Calu3 (cell line): ENCODE measurements at places on chromosomes 5 and 9. TPM values are rescaled to one million over a fixed set of nuclear protein-coding genes. Genes with fewer than 3 reads are reported as not detected.

Gene OLFML2A
- 0.88 and 0.99 TPM in 2 replicates for total RNA-seq

Gene PDLIM7
- total RNA-seq: 400 and 420 TPM in 2 replicates

Gene TESK1
- total RNA-seq: 20.9 and 24.6 TPM in 2 replicates

Gene MLANA
- total RNA-seq: not detected in 2 replicates

Gene DDX41
- total RNA-seq: 101 and 132 TPM in 2 replicates

Gene CSNK1G3
- 48.2 and 57.5 TPM in 2 replicates for total RNA-seq

Gene NDUFS6
- 42.5 and 44.7 TPM in 2 replicates for total RNA-seq

GRCh38 chr5:165130656-165131055 lies 1625.2 kb downstream of the MAT2B start:
- H3K27me3 ChIP-seq: no peaks in the 10 kb centered on the region
- no peaks in the 10 kb centered on the region for H3K36me3 ChIP-seq
- H3K4me1 ChIP-seq: no peaks in the 10 kb centered on the region

DNA sequence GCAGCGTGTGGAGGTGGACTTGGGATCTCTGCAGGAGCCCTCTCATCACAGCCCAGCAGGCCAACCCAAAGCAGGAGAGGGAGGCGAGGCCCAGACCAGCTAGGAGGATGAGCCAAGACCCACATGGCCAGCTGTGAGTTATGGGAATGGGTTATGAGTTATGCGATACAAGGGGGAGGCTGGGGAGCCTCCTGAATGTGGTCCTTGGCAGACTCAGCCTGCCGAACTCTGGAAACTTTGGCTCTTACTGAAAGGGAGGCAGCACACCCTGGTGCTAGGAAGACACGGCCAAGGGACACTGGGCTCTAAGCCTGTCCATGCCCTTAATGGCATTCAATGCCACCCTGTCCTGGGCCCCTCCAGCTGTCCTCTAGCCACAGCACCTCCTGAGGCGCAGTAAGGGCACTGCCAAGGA lies 7.7 kb upstream of the VAV2 start:
- H3K4me1 ChIP-seq: peaks cover 7% of the 10 kb centered on the region
- H3K27ac ChIP-seq: no peak overlapping the region
- H3K4me3 ChIP-seq: no peak overlapping the region

DNA sequence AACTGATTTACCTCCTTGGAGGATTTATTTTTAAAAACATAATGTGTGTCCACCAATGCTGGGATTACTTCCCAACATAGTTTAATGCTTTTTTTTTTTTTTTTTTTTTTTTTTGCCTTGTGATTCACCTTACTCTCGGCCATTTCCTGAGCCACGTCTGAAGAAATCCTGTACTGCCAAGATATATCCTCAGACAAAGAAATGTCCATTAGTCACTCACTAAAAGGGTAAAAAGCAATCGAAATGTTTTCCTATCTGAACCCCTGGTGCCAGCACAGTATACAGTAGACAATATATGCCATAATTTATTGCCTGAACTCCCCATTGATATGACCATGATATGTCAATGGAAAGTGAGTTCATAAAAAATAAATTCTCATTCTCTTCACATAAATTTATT lies 344.1 kb downstream of the BNC2 start:
- no peak overlapping the region for H3K27ac ChIP-seq
- no peak for DNase-seq
- no peaks in the 10 kb centered on the region for H3K4me1 ChIP-seq
- no peaks in the 10 kb centered on the region for H3K27me3 ChIP-seq

DNA sequence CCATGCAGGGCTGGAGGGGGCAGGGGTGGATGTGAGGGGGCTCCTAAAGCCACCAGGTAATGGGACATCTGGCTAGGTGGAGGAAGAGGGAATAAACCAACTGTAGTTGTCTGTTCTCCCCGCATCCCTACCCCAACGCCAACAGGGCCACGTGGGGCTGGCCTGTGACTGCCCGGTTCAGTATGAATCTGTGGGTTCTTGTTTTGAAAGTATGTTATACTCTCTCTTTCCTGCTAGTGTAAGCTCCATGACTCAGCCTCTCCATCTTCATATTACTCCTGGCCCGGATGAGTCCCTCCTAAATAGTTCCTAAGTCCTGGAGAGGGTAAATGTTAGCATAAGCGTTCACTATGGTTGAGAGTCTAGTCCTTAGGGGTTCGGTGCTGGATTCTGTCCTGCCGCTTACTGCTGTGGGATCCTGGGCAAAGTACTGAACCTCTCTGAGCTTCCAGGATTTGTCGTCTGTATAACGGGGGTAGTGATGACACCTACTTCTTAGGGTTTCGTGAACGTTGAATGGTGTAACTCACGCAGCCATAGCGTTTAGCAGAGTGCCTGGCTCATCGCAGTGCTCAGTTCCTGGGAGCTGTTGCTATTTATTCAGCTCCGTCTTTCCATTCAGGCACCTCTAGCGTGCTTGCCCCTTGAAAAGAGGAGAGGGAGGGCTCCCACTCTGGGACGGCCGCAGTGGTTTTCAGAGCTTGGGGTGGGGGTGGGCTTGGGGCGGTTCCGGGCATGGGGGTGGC lies 28.8 kb downstream of the LHX2 start:
- no peak overlapping the region for H3K27ac ChIP-seq
- no peak for DNase-seq
- H3K36me3 ChIP-seq: peaks cover 4% of the 10 kb centered on the region

- no peak for DNase-seq
- H3K36me3 ChIP-seq: no peaks in the 10 kb centered on the region
- no peak overlapping the region for H3K27ac ChIP-seq
Measured at GRCh38 chr5:87190687-87191086, 77.0 kb upstream of the RASA1 start.

- H3K27me3 ChIP-seq: peaks cover 24% of the 10 kb centered on the region
- DNase-seq: no peak
- no peak overlapping the region for H3K4me3 ChIP-seq
- no peak overlapping the region for H3K27ac ChIP-seq
Measured at GRCh38 chr9:93801581-93802284, 153.4 kb downstream of the BARX1 start.

GRCh38 chr9:19999491-20000057 lies 210.7 kb upstream of the SLC24A2 start:
- no peaks in the 10 kb centered on the region for H3K36me3 ChIP-seq
- no peak overlapping the region for H3K27ac ChIP-seq
- no peaks in the 10 kb centered on the region for H3K4me1 ChIP-seq
- no peak for DNase-seq
- no peak overlapping the region for H3K4me3 ChIP-seq

DNA sequence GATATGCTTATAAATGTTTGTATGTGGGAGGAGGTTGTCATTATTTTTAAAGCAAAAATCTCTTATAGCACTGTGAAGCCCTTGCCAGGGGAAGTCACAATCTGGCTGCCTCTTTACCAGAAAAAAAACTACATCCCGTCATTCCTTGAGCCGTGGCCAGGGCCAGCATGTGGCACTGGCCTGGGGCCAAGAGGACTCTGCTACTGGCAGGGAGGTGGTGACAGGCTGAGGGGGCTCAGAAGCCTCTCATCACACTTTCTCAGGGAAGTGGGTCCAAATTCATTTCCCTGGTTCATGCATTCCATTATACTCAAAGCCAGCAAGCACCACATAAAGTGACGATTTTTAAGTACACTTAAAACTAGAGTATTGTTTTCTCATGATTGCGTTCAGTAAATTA lies 457.3 kb downstream of the ZNF608 start:
- H3K36me3 ChIP-seq: no peaks in the 10 kb centered on the region
- no peak for DNase-seq
- no peak overlapping the region for H3K4me3 ChIP-seq
- H3K27ac ChIP-seq: no peak overlapping the region
- peaks cover 8% of the 10 kb centered on the region for H3K4me1 ChIP-seq
- no peaks in the 10 kb centered on the region for H3K27me3 ChIP-seq

GRCh38 chr5:134406390-134406789 lies 5.3 kb downstream of the CDKN2AIPNL start:
- H3K36me3 ChIP-seq: peaks cover 34% of the 10 kb centered on the region
- no peak overlapping the region for H3K27ac ChIP-seq
- H3K4me1 ChIP-seq: peaks cover 32% of the 10 kb centered on the region
- H3K4me3 ChIP-seq: no peak overlapping the region
- no peaks in the 10 kb centered on the region for H3K27me3 ChIP-seq

- H3K4me3 ChIP-seq: peak within 1 kb of the TSS; percentile 85
- peaks cover 42% of the 10 kb centered on the region for H3K36me3 ChIP-seq
- H3K27me3 ChIP-seq: no peaks in the 10 kb centered on the region
- peaks cover 32% of the 10 kb centered on the region for H3K4me1 ChIP-seq
- peak within 1 kb of the TSS; percentile 86 for H3K27ac ChIP-seq
Measured at GRCh38 chr9:33264473-33265177, at the start of the genes BAG1 and CHMP5. TSS of gene BAG1 (minus strand) at chr9:33264708. TSS of gene CHMP5 (plus strand) at chr9:33265049. CDS start at chr9:33265079, 30 bp downstream.

GRCh38 chr5:89071101-89071940 lies 188.3 kb upstream of the MEF2C start:
- no peaks in the 10 kb centered on the region for H3K27me3 ChIP-seq
- H3K4me1 ChIP-seq: peaks cover 25% of the 10 kb centered on the region
- peak overlapping the region; percentile 46 for H3K4me3 ChIP-seq
- peak overlapping the region; percentile 84 for H3K27ac ChIP-seq
- no peak for DNase-seq

- no peak for DNase-seq
- H3K4me3 ChIP-seq: no peak overlapping the region
- H3K27ac ChIP-seq: no peak overlapping the region
- H3K4me1 ChIP-seq: no peaks in the 10 kb centered on the region
Measured at GRCh38 chr5:8730194-8730593, 815.7 kb downstream of the SEMA5A start.

DNA sequence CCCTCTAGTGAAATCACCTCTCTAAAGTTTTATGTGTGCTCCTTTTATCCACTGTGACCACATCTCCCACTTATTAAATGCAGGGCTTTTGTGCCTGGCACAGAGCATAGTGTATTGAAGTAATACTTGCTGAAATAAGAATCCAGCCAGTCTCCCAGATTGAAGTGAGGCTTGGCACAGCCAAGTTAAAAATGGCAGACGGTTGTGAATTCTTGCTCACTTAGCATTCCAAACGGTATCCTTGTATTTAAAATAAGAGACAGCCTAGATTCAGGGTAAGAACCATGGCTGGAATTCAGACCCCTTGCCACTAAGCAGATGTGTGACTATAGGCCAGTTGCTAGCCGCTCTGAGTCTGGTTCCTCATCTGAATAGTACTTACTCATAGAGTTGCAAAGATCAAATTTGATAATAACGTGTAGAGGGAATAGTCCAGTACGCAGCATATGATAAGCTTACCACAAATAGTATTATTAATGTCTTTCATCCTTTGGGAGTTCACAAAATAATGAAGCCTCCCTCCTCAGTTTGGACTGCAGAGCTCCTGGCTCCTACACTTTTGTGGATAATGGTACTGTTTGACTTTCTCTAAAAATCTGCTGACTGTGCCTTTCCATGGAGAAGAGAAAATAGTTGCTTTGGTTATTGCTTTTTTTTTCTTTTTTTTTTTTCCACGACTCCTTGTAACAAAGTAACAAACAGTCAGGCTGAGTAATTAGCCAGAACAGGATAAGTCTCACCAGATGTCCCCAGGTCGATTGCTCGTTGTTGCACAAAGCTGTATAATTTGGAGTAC lies 51.5 kb downstream of the FGF1 start:
- H3K4me3 ChIP-seq: no peak overlapping the region
- peaks cover 43% of the 10 kb centered on the region for H3K27me3 ChIP-seq
- DNase-seq: no peak
- no peak overlapping the region for H3K27ac ChIP-seq
- H3K36me3 ChIP-seq: no peaks in the 10 kb centered on the region

DNA sequence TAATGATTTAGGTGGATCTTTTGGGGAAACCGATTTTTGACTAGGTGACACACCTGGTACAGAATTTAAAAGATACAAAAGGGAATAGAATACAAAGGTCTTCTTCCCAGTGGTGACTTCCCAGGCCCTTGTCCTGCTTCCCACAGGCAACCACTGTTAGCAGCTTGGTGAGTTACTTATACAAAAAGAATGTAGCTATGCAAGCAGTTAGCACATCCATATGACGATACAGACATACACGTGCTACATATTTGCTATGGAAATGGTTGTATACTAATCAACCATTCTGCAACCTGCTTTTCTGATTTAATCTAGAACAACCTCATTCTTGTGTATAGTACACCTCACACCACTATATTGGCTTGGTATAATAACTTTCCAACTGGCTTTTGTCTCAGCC lies 51.0 kb downstream of the OTULIN start:
- no peaks in the 10 kb centered on the region for H3K4me1 ChIP-seq
- H3K4me3 ChIP-seq: no peak overlapping the region
- no peak for DNase-seq
- no peaks in the 10 kb centered on the region for H3K27me3 ChIP-seq

DNA sequence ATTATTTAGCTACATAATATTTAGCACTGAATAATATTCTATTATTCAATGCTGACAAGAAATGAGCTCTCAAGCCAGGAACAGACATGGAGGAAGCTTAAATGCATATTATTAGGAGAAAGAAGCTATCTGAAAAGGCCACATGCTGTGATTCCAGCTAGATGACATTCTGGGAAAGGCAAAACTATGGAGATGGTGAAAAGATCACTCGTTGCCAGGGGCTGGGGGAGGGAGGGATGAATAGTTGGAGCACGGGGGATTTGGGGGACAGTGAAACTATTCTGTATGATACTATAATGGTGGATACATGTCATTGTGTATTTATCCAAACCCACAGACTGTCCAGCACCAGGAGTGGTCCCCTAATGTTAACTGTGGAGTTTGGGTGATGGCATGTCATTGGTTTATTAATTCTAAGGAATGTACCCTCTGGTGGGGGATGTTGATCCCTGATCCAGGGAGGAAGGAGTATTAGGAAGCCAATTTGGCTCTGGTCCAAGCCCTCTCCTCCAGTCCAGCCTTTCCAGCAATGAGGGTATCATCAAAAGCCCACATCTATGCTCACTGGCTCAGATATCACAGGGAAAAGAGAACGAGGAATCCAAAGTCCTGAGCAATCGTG lies 162.5 kb downstream of the COL23A1 start:
- no peaks in the 10 kb centered on the region for H3K4me1 ChIP-seq
- H3K4me3 ChIP-seq: no peak overlapping the region
- peaks cover 29% of the 10 kb centered on the region for H3K27me3 ChIP-seq
- no peak for DNase-seq
- no peak overlapping the region for H3K27ac ChIP-seq

- H3K36me3 ChIP-seq: peaks cover 15% of the 10 kb centered on the region
- peak overlapping the region; percentile 81 for H3K4me3 ChIP-seq
- no peaks in the 10 kb centered on the region for H3K4me1 ChIP-seq
- H3K27ac ChIP-seq: no peak overlapping the region
- no peaks in the 10 kb centered on the region for H3K27me3 ChIP-seq
- peak; percentile 16 for DNase-seq
Measured at GRCh38 chr9:125747765-125748445, 732 bp downstream of the PBX3 start.

DNA sequence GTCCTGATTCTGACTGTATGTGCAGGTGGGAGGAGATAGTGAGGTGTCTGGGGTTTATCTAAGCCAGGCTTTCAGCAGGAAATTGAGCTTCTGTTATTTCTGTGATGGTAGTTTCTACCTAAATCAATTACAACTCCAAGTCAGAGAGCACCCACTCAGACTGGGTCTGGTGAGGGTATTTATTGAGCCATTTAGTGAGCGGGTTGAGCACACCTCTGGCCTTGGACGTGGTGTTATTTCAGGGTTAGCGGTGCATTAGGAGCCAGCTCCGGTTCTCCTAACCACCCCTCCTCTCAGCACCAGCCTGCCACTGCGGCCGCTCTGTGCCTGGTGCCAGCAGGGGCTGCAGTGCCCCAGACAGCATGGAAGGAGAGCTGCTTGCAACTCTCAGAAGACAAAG lies 238.9 kb downstream of the CACNA1B start:
- peaks cover 8% of the 10 kb centered on the region for H3K36me3 ChIP-seq
- H3K4me3 ChIP-seq: no peak overlapping the region
- DNase-seq: no peak
- no peaks in the 10 kb centered on the region for H3K4me1 ChIP-seq
- no peak overlapping the region for H3K27ac ChIP-seq
